ENCODE measurements at places on chromosomes 7 and 10.
A peak's percentile ranks its signal among the peaks of the same experiment; 100 is the strongest.

DNA sequence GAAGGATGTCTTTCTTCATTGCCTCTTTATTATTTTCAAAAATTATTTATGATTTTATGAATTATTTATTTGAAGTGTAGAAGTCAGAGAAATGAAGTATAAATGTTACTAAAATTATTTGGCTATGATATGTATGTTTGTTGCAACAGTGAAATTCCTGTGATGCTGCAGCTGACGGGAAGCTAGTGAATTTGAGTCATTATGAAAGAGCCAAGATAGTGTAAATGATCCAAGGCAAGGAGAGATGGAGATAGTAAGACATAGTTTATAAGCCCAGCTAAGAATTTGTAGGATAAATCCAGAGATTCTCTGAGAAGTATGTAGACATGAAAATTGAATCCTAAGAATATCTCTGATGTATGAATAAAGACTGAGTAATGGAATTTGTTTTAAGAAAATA, 30.8 kb downstream of the CASD1 start:
- DNase-seq: no peak

DNA sequence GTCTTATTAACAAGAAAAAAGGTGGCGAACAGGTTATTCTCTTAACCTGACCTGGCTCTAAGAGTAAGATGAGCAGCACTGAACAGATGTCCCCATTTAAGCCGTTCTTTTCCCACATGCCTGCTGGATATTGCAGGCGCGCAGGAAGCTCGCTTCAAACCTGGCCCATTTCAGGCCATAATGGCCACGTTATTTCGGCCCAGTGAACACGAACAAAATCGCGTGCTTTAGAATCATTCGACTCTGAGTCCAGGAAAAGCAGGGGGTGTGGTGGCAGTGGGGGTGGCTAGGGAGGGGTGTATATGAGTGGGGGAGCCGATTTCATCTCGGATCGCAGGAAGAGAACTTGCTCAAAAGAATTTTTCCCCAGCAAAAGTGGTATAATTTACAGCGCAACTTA, 6.6 kb upstream of the SP8 start:
- DNase-seq: peak; percentile 16

DNA sequence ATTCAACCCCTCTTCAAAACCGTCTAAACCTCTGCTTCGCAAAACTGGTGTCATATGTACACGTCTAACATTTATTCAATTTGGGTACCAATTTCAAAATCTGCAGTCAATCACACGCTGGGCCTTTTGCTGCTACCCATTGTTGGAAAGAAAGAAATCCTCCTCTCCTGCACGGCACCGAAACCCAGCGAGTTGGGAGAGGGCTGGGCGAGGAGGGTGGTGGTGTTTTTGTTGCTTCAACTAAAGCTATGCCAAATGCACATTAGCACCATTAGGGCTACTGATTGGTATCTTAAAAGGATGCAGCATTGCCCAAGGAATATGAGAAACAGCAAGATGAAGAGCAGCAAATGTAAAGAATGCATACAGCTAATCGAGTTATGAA, 7.8 kb downstream of the EBF3 start:
- no peak for DNase-seq

- no peak for DNase-seq
These were observed 138.0 kb upstream of the FRMD4A start for GRCh38 chr10:14468726-14469125.

- no peak for DNase-seq
These were observed 41.3 kb downstream of the SLC16A12 start for GRCh38 chr10:89494068-89494467.

All from small intestine (tissue), 16 donors.